COR-L47 (cell line): ENCODE measurements at places on chromosomes 2 and 18.
A peak's percentile ranks its signal among the peaks of the same experiment; 100 is the strongest.

- no peak for DNase-seq
These were observed 44.4 kb upstream of the TWSG1 start for GRCh38 chr18:9290156-9290555.

- no peak for DNase-seq
These were observed 58.3 kb upstream of the ZNF396 start for GRCh38 chr18:35435401-35435800.

GRCh38 chr18:58682429-58683069, 11.3 kb downstream of the MALT1 start:
- DNase-seq, result no peak

- DNase-seq, result no peak
These were observed 84.0 kb downstream of the ACTR2 start for GRCh38 chr2:65311596-65311995.

DNA sequence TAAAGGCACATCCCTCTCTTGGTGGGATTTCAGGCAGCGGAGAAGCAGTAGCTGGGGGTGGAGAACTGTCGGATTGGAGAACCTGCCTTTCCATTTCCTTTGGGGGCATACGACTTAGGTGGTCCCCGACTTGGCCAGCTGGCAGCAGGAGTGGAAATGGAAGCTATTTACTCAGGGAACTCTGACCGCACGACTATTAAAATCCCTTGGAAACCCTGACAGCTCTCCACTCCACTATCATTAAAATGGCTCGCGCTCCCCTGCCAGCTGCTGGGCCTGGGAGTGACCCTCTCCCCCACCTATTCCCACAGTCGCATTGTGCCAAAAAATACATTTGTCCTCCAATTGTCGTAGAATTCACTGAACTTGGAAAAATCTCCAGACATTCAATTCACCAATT, 77.7 kb upstream of the APCDD1 start:
- no peak for DNase-seq

GRCh38 chr2:235041221-235041917, 89.6 kb downstream of the SH3BP4 start:
- no peak for DNase-seq

- DNase-seq, result no peak
These were observed 112.4 kb downstream of the MIB1 start for GRCh38 chr18:21853016-21853415.

GRCh38 chr2:73212448-73213176, 1.4 kb upstream of the SMYD5 start:
- DNase-seq, result peak; percentile 59

GRCh38 chr2:10575609-10576280, 114.0 kb downstream of the NOL10 start:
- DNase-seq, result no peak

- DNase-seq, result no peak
These were observed 2185.6 kb upstream of the CELF4 start for GRCh38 chr18:39751161-39751560.

DNA sequence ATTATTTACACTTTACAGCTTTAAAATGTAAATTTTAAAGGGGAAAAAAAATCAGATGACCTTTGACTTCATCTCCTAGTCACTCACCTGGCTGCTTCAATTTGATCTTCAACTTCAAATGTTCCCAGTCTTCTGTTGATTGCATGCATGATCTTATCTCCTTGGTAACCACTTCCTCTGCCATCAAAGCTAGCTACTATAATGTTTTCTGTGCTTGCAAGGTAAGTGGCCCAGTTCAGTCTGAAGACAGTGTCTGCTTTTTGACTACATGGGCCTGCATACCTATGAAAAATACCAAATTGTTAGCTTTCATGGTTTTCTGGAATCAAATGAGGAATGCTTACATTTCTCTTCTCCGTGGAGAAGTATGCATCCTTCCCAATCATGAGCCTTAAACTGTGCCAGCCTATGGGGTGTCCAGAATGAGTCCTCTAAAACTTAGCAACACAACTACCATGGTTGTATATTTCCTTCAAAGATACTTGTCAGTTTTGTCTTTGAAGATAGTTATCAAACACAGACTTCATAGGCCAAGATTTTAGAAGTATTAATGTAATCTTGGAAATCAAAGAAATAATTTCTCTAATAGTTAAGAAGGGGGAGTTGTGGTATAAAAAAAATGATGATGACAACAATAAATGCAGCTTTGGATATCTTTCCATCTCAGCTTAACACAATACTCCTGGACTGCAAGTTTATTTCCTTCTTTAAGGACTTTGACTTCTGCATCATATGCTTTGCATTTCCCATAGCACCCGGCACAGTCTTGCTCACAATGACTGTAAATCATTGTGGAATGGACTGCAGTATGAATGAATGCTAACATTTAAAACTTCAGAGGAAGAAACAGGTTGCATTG, 62.1 kb downstream of the DPP4 start:
- DNase-seq, result no peak

DNA sequence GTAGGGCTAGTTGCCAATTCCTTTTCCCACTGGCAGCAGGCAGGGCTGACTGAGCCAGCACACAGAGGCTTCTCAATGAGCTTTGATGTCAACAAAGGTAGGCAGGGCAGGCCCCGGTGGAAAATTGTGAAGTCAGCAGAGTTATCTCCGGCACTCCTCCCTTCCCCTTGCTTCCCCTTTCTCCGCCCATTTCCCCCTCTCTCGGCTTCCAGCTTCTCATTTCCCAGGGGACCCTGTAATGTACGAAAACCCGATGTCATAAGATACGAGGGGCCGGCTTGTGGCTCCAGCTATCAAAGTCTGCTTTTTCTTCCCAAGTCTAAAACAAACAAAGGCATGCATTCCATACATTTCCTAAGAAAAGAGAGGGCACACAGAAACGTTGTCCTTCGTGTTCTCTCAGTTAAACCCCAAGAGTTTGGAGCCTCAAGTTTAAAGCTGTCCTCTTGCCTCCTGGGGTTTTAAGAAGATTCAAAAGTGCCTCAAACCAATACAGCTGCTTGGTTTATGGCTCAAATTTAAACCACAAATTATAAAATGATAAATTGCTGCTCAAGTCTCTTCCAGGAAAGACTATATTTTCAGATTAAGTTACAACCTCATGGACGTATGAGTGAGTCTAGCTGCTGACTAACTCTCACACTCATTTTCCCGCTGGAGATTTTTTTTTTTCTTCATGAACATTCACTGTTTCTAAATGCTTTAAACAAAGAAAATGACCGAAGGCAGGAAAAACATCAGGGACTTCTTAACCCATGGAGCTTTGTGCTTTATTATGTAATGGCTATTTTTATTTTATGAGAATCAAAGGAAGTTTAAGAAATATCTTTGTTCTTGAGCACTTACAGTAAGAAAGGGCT, 27.2 kb upstream of the EML4 start:
- DNase-seq, result no peak

- DNase-seq, result no peak
These were observed 780.8 kb upstream of the GCFC2 start for GRCh38 chr2:76491503-76491902.

GRCh38 chr2:72579591-72580180, 246.1 kb downstream of the EXOC6B start:
- DNase-seq, result peak; percentile 34

DNA sequence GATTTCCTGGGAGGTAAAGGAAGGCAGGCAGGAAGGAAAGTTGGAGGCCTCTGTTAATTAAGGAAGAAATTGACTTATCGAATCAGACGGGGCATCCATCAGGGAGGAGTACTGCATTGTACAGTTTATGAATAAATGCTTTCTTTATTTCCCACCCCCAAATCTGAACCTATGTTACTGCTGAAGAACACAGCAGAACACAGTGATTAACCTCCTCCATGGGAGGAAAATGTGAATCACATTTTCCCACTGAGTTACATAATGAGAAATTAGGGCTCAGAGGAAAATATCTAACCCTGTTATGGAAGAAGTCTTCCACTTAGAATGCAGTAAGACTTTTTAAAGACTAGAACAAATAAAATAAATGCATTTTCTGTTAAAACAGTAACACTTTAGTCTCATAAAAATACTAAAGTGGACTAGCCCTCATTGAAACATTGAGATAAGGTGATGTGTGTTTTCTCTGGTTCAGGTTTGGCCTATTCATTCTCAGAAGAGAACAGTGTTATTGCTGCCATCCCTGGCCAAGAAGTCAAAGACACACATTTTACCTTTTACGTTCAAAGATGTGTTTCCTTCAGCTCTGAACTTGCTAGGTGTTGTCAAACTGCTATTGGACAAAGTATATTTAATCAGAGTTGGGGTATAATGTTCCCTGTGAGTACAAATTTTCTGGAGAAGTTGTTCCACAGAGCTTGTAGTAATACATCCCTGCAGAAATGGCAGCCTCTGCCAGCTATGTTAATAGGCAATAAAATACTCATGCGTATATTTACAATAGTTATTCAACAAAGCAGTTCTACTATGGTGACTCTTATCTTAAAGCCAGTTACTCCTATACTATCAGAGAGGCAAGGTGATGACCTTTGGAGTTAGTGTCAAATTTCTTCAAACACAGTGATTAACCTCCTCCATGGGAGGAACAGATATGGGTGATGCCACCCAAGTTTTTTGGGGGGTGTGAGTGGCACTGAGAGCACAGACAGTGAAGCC, 11.1 kb downstream of the DNAH6 start:
- DNase-seq, result no peak

GRCh38 chr2:195587966-195588365, 69.1 kb upstream of the SLC39A10 start:
- no peak for DNase-seq

DNA sequence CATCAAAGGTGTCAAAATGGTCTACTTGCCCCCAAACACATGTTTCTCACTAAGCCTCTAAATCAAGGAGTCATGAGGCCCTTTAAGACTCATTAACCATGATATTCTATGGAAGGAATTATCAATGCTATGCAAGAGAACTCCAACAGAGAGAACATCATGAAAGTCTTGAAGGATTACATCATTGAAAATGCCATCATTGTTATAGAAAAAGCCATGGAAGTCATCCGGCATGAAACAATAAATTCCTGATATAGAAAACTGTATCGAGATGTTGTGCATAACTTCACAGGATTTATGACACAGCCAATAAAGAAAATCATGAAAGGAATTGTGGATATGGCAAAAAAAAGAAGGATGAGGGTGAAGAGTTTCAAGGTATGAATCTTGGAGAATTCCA, 1363.6 kb upstream of the CDH2 start:
- DNase-seq, result no peak

DNA sequence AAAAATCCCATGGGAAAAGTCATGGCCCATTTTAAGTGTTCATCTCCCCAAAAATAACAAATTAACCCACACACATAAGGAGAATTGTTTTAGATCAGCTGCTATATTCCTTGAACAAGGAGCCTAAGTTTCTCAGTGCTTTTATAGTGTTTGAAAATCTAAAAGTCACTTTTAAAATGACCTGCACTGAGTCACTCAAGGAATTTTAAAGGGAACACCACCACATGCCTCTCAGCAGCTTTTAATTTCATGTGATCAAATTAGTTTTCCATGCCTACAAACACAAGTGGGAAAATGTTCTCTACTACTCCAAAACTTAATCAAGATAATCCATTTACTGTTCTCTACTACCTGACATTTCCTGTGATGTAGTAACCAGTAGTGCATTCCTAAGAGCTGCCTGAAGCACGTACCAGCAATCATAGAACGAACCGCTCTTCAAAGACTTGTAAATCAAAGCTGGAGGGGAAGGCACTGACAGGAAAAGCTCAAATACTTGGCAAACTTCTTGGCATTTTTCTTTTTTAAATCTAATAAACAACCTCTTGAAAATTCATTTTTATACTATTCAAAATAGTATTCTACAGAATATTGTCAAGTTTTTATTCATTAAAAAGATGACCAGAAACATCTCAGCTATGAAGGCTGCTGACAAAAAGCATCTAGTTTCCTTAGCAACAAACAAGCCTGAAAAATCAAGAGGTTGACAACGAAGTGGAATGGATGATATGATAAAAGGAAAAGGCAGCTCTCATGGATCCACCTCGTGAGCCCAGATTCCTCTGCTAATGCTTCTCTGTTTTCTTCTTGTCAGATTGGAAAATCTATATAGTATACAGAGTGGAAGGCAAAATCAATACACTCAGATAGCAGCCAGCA, 37.2 kb downstream of the LRPPRC start:
- DNase-seq, result no peak

- no peak for DNase-seq
These were observed 390.1 kb upstream of the ST6GAL2 start for GRCh38 chr2:107276034-107276433.

DNA sequence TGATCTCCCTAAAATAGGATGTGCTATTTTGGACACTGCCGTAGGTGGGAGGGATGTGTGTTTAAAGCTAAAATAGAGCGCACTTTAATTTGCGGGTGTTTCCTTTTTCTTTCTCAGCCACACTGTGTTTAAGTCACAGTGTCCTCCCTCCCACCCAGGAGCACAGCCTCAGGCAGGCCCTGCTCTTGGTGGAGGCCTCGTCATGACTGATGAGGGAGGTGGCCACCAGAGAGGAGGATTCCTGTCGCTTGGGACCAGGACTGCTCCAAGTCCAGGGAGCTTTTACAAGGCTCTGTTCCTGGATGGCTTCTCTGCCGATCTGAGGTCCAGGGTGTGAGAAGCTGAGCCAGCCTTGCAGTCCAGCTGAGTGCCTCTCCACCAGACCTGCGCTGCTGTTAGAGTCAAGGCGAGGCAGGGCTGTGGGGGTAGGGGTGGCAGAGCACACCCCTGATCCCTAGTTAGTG, 33.5 kb downstream of the INPP4A start:
- no peak for DNase-seq

- no peak for DNase-seq
These were observed 57.5 kb downstream of the MYCN start for GRCh38 chr2:15997728-15998280.
